Central memory CD8-positive, alpha-beta T cell (primary cell): ENCODE measurements at places on chromosomes 13 and 19.

- DNase-seq: no peak
Observed at GRCh38 chr13:50993371-50993770, 83.8 kb downstream of the RNASEH2B start.

DNA sequence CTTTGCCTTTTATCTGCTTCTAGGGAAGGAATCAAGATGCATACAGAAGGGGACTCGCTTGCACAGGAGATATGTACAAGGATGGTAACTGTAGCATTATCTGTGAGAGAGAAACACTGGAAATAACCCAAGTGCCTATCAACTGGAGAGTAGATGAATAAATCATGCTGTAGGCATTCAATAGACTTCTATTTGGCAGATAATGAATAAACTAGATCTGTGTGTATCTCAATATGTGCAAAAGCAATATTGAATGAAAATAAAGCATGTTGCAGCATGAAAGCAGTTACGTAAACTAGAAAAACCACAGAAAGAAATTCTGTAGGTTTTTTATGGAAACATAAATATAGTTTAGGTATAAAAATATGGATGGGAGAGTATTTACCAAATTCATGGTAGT, 38.6 kb upstream of the RGCC start:
- no peak for DNase-seq

- no peak for DNase-seq
Observed at GRCh38 chr19:19004144-19004543, 29.2 kb downstream of the SUGP2 start.

DNA sequence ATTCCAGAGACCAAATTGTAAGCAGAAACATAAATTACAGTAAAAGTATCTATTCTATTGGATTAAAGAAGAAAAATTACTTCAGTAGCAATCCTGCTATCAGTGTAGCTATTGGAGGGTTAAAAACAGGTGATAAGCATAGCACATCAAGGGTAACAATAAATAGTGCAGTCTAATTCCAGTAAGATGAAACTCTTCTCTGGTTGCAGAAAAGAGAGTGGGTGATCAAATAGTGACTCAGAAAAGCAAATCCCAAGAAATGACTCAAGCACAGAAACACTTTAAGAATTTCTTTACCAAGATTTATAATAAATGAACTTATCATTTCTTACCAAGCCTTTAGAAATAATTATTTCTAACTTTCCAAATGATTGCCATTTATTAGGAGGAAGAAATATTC, 135.7 kb downstream of the LMO7 start:
- DNase-seq: no peak

DNA sequence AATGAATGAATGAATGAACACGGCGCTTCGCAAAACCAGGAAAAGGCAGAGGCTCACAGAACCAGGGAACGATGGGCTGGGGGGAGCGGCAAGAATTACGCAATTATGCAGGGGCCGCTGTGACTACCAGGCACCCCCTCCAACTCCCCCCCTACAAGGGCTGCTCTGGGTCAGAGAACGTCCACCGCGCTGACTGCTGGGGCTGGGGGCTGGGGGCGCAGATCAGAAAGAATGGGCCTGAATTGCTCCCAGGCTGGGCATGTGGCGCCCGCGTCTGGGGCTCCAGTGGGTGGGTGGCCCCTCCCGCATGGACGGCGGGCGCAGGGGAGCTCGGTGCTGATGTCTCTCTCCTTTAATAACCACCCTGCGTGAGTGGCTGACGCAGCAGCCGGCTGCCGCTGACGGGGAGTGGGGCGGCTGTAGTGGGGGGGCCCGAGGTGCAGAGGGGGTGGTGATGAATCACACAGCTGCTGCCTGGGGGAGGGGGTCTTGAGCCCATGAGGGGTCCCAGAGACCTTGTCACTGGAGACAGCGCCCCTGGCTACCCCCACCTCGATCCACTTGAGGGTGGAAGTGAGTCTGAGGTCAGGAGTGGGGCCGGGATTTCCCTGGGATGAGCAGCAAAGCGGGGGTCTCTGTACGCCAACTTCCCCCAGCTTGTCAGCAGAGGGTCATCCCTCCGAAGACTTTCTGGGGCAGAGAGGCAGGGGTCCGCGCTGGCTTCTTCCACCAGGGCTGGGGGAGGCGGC, 1.5 kb upstream of the CIRBP start:
- DNase-seq: no peak

GRCh38 chr19:925087-925525, 729 bp upstream of the ARID3A start:
- DNase-seq: no peak

DNA sequence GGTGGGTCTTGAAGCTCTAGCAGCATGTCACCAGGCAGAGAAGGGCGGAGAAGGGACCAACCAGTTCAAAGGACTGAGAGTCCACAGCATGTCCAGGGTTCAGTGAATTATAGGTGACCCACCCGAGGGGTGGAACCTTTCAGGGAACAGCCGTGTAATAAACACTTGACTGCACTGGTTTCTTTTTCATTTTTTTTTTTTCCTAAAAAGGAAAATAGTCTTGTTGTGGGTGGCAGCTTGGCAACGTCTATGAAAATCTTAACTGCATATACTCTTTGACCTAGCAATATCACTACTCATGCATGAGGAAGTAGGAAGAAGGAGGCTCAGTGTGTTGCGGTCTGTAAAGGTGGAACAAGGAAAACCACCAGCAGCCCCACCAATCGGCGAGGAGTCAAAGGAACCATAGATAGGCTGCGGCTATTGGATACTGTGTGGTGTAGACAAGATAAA, 13.0 kb upstream of the MYH14 start:
- DNase-seq: no peak
